ENCODE measurements at places on chromosomes 16 and 17.

- no peak for DNase-seq
Observed at GRCh38 chr17:38563362-38564253, 42.1 kb downstream of the SRCIN1 start.

GRCh38 chr16:1530349-1530882 lies 3.0 kb upstream of the TMEM204 start:
- DNase-seq: no peak

DNA sequence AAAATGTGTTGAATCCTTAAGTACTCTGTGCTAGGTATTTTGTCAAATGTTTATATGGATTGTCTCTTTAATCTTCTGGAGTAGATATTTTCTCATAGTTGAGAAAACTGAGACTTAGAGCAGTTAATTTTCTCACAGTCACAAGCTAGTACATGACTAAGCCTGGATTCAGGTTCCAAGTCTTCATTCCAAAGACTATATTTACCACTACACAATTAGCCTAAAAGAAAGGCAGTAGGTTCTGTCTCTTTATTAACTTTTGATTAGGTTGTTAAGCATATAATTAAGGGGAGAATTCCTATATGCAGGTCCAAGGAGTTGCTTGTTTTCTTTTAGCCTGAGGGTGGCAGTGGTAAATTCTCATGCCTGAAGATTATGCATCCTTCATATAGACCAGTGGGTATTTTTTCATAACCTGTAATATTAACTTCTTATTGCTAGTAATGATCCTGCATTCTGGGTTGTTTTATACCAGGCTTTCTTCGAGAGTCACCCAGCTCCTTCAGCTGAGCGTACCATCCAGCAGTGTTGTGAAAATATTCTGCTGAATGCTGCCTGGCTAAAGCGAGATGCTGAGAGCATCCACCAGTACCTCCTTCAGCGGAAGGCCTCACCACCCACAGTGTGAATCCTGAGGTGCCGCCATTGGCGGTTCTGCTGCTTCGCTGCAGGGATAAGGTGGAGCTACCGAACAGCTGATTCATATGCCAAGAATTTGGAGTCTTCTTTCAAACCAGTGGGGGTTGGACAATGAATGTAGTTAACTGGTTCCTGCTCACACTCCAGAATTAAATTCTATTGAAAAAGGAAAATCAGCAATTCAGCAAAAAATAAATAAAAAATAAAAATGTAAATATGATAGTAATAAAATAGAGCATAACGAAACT lies 28.2 kb upstream of the KPNB1 start:
- peak; percentile 63 for DNase-seq

DNA sequence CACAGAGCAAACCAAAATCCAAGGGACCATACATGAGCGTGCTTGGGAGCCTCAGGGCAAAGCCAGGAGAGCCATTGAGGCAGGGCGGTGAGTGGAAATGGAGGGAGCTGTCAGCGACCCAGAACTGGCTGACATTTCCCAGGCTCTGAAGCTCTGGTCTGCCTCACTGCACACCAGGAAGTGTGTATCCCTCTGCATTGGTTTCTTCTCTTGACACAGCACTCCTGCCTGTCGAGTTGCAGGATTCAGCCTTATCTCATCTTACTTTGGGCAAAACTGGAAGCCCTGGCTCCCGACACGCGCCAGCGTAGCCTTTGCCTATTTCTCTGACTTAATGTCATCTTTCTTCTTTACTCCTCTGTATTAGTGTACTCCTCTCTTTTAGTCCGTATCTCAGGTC lies 144.7 kb upstream of the HS3ST3A1 start:
- DNase-seq: no peak

DNA sequence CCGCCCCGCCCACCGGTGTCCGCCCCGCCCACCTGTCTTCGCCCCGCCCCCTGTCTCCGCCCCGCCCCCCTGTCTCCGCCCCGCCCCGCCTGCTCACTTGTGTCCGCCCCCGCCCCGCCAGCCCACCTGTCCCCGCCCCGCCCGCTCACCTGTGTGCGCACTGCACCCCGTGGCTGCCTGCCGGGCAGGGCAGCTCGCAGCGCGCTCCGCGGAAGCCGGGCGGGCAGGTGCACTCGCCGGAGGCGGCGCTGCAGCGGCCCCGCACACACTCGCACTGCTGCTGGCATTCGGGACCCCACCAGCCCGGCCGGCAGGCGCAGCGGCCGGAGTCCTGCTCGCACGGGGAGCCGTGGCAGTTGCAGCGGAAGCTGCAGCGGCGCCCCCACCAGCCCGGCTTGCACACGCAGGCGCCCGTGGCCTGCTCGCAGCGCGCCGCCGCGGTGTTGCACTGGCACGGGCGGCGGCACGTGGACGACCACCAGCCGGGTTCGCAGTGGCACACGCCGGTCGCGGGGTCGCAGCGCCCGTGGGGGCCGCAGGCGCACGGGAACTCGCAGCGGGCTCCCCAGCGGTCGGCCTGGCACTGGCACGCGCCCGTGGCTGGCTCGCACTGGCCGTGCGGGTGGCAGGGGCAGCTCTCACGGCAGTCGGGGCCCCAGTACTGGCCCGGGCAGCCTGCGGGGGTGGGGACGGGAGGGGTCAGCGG lies 2.1 kb downstream of the SCARF1 start:
- peak; percentile 64 for DNase-seq

- no peak for DNase-seq
Observed at GRCh38 chr16:67727521-67728485, 8.7 kb upstream of the GFOD2 start.

DNA sequence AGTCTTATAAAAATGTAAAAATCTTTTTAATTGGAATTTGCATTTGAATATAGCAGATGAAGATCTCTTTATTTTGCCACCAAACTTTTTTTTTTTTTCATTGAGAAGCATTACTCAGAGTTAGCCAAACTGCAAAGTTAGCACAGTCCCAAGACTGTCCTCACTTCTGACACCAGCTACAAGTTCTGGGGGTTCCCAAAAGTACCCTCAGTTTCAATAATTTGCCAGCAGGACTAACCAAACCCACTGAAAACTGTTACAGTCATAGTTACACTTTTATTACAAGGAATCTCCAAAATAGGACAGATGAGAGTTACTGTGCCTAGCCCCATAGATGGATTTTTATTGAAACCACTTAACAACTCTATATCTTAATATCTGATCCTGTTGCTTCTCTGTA lies 144.1 kb downstream of the CHD9 start:
- no peak for DNase-seq

DNA sequence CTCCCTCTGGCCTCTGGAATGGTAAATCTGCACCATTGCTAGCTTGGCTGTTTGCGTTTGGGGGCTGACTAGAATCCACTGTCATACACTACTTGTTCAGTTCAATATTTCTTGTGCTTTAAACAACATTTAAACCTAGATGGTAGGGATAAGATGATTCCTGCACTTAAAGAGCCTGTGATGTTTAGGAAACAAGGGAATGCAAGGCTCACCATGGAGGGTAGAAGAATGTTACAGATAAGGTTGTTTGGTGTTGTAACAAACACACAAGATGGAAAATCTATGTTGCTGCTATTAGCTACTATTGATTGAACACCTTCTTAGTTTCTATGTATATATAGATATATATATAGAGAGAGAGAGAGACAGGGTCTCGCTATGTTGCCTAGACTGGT lies 31.4 kb downstream of the YPEL2 start:
- DNase-seq: no peak

DNA sequence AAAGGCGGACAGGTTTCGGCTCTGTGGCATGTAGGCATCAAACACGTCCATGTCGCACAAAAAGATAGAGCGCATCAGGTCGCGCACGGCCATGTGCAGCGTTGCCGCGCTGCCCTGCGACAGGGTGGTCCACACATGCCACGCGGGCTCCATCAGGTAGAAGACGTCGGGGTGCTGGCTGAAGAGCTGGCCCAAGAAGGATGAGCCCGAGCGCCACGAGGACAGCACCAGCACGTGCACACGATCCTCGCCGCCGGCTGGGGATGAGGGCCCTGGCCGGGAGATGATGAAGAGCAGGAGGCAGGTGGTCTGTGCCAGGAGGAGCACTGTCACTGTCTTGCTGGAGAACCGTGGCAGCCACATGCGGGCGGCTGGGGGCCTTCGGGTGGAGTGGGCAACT lies 5.9 kb downstream of the CHST5 start:
- no peak for DNase-seq

GRCh38 chr16:15538507-15538906 lies 104.1 kb downstream of the BMERB1 start:
- DNase-seq: no peak

GRCh38 chr17:4544951-4545216 lies 10.3 kb downstream of the MYBBP1A start:
- peak; percentile 64 for DNase-seq

DNA sequence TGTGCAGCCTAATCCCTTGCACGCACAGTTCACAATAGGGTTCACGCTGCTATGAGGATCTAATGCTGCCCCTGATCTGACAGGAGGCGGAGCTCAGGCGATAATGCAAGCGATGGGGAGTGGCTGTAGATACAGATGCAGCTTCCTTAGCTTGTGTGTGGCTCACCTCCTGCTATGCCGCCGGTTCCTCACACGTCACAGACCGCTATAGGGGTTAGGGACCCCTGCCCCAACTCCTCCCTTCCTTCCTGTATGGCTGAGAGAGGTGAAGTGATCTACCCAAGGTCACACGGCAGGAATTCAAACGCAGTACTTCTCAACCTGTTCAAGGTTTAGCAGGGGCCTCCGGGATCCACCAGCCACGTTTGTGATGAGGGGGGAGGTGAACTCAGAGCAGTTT lies 13.4 kb upstream of the PLLP start:
- no peak for DNase-seq

DNA sequence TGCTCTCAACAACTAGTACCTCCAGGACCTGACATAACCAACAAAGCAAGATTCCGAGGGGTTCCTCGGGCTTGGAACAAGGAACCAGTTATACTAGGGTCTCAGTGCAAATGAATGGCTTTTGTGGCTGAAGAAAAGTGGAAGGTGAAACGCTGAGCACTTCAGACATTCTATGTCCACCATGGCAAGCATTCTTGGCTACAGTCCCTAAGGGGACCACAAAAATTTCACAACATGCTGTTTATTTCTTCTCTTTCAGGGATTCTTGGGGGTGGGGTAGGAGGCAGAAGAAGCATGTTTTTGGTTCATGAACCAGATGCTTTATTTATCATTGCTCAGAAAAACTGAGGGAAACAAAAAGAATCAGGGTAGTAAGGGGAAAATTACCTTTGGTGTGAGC lies 479.9 kb upstream of the CDH11 start:
- no peak for DNase-seq

DNA sequence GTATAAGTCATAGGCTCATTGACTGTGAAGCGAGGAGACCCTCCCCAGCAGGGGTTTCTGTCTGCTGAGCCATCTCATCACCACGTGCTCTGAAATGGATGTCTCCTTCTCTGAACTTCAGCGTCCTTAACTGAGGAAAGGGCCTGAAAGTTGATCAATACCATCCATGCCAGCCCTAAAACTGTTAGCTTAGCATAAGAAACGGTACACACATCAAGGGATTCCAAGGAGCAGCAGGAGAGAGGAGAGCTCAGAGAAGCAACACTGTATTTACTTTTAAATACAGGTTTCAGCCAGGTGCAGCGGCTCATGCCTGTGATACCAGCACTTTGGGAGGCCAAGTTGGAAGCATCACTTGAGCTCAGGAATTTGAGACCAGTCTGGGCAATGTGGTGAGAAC lies 248.9 kb upstream of the TNRC6C start:
- no peak for DNase-seq

DNA sequence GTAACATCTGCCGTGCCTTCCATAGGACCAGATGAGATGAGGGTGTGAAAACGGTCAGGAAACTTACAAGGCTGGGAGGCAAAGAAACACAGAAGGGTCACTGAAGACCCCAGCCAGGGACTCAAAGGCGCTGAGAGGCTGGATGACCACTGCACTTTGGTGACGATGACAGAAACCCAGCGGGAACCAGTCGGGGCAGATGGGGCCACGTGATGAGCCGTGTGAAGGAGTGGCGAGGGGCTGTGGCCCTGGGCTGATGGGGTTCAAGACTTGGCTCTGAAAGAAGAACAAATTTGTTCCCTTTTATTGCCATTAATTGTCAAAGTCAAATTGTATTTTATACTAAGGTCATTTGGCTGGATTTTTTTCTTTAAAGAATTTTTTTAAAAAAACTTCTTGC lies 28.6 kb upstream of the ATP2C2 start:
- DNase-seq: no peak

GRCh38 chr16:66923247-66923731 lies 2.0 kb downstream of the RRAD start:
- DNase-seq: no peak

GRCh38 chr17:73646409-73647300 lies 2.4 kb upstream of the SDK2 start:
- DNase-seq: no peak

DNA sequence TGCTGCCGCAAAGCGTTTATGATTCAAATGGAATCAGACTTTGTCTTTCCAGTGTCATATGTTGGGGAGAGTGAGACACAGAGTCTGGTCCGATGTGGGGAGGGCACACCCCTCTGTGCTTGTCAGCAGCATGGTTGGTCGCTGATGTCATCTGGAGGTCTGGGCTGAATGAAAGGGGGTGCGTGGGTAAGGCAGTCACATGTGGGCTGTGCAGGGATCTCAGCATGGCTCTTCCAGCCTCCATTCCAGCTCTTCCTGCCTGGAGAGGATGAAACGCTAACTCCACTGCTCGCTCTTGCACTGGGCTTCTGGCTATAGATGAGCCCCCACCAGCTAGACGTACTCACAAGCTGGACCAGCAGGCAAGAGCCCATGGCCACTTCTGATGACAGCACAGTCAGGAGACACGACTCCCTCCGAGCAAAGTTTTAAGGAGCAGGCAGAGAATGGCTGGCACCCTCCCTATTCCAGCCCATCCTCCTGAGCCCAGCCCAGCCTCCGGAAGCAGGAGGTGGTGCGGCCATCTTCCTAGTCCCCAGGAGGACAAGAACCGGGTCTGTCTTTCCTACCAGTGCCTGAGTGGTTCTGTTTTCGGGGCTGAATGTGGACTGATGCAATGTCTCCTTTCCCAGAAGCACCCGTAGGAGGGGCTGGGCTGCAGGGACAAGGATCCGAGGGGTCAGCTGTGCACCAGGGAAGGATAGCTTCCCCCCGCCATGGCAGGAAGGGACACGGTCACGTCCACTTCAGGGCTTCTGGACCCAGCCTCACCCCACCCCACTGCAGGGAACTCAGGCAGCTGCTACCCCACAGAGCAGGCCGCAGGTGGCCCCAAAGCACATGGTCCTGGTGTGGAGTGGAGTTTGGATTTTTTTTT lies 41.5 kb upstream of the CBFA2T3 start:
- DNase-seq: peak; percentile 34

- no peak for DNase-seq
Observed at GRCh38 chr17:28270926-28271325, 48.1 kb upstream of the TMEM97 start.
